KBM-7 (cell line): ENCODE measurements at places on chromosomes 4 and X.

DNA sequence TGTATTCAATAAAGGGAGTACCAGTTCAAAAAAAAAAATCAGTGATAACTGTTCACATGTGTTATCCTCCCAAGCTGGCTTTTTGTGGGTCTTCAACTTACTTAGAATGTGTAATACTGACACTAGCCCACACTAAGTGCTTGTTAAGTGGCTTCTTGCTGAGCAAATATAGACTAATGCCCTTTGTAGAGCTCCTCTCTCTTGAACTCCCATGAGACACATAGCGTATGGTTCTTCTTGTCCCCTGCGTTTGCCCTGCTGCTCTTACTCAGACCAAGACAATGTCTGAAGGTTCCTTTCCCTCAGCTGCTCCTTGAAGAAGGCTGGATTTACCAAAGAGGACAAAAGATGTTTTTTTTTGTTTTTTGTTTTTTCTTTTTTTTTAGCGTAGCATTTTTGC lies 110.9 kb downstream of the FRAS1 start:
- DNase-seq = no peak

- DNase-seq = no peak
Observed at GRCh38 chrX:57074458-57074857, 46.9 kb downstream of the SPIN2B start.

- peak; percentile 7 for DNase-seq
Observed at GRCh38 chrX:151852294-151852693, 60.4 kb upstream of the MAGEA4 start.

DNA sequence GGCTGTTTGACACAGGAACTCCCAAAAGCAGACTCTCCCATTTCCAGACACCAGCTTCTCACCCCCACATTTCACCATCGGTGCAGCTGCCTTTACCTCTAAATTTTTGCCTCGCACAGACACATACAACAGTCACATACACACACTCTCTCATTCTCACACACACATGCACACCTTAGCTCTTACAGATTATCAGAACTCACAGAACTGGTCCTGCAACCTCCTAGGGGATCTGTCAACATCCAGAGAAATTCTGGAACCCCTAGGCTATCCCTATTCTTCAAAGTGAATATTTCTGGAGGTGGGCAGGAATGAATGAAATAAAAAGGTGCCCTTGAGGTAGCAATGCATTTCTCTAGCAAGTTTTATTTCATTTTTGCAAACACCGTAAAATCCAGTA lies 4.1 kb downstream of the HS6ST2 start:
- no peak for DNase-seq

- DNase-seq = no peak
Observed at GRCh38 chrX:7218321-7219152, 70.6 kb upstream of the PUDP start.

DNA sequence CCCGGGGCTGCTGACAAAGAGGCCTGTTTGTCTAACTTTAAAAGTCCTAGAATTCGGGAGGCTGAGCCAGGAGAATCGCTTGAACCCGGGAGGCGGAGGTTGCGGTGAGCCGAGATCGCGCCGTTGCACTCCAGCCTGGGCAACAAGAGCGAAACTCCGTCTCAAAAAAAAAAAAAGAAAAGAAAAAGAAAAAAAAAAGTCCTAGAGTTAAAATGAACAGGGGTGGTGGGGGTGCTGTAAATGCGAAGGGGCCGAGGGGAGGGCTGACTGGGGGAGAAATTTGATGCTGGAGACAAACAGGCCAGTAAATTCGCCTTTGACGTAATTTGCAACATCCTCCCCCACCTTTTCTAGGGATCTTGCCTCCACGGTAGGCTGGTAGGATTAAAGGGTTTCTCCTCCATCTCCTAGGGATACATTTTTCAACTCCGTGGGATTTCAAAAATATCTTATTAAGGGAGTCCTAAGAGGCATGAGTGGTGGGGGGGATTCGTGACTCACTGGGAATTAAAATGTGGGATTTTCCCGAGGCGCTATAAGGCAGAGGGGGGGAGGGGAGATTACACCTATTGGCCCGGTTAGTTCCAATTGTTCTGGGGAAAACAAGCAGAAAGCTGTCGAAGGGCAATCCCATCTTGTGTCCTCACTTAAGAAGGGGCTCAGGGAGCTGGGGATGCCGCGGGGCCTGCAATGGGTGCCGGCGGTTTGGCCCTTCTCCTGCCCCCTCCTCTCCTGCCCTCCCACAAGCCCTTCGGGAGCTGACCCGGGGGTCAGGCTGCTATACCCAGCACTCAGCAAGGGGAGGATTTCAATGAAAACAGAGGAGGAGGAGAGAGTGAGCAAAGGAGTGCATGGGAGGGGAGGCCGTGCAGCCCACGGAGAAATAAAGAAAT lies 3.0 kb upstream of the BCOR start:
- no peak for DNase-seq

DNA sequence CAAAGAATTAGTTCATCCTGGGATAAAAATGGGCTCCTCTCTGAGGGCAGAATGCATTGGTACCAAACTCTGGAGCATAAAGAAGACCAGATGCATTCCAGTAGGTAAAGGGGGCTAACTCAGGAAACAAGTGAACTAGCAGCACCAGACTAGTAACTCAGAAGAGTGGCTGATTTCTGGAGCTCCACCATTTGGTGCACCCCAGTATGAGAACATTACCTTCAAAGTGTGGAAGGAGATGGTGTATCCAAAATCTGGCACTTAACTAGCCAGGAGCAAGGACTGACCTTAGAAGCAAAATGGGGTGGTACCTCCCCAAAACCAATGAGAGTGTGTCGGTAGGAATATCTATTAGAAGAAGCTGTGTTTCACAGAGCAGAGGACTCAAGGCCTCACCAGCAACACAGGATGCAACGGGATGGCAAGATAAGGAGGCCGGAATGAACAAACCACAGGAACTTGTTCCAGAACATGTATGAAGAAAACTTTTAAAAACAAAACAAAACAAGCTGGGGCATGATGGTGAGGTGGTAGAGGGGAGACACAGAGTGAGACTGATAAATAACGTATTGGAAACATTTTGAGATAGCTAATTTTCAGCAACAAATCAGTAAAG lies 142.3 kb downstream of the INPP4B start:
- DNase-seq = peak; percentile 85

GRCh38 chr4:40626183-40626990 lies 3.3 kb downstream of the RBM47 start:
- no peak for DNase-seq

DNA sequence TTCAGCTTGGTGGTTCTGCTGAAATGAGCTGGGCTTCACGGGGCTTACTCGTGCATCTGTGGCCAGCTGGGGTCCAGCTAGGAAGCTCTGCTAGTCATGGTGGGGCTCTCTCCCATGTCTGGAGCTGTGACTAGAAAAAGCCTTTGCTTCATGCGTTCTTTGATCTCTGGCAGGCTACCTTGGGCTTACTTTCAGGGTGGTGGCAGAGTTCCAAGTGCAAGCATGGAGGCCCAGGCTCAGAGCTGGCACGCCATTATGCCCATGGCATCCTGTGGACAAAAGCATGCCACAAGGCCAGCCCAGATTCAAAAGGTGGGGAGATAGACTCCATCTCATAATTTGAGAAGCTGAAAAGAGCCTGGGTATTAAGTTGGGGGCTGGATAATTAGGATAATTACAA lies 55.4 kb upstream of the GBA3 start:
- no peak for DNase-seq

GRCh38 chr4:83660578-83660977 lies 124.7 kb downstream of the GPAT3 start:
- no peak for DNase-seq

DNA sequence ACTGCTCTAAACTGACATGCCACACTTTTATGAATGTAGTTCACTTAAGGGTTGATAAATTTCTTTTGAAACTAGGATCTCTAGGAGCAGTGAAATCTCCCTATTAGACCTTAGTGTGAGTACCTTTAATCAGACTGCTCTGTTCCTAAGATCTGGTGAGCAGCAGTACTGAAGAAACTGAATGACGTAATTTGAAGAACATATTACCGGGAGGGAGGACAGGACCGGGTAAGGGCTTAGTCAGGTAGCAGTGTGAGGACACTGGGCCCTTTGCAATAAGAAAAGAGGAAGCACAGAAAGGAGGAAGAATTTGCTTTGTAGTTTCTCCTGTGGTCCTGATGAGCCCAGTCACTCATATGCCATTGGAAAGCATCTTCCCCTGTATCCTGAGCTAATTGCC lies 255.2 kb downstream of the THOC2 start:
- DNase-seq = no peak

- DNase-seq = no peak
Observed at GRCh38 chr4:185874516-185875230, 62.7 kb upstream of the SORBS2 start.

DNA sequence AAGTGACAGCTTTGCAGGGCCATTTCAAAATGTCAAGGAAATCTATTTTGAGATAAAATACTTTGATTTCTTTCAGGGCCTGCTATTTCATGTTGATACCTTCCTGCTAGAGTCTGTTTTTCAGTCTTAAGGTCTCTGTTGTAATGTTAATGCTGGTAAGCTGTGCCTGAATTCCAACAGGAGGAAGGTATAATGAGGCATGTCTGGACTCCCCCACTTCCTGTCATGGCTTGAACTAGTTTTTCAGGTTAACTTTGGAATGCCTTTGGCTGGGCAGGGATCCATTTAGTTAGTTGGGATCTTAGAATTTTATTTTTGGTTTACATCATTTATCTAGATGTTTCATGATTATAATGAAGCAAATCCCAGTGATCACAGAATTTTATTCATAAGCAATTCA lies 279.0 kb downstream of the CFAP47 start:
- no peak for DNase-seq

GRCh38 chrX:65194547-65194946 lies 218.3 kb upstream of the ZC4H2 start:
- no peak for DNase-seq

DNA sequence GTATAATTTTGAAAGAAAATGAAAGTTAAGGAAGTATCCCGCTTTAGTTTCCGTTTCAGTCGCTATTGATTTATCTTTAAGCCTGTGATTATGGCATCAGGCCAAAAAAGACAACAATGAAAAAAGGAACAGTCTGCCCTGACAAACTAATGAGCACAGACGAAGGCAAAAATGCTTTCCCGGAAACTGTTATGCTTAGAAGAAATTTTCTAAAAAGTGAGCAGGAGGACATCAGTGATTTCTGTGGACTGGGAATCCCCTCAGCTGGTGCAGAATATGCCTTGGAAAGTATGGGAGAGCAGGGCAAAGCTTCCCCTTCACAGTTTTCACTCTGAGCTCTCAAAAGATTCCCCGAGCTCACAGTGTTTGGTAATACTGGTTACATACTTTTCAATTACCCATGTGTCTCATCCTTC lies 5.1 kb upstream of the CXCL10 start:
- DNase-seq = peak; percentile 62

- DNase-seq = no peak
Observed at GRCh38 chrX:26822448-26822847, 606.5 kb downstream of the MAGEB5 start.

DNA sequence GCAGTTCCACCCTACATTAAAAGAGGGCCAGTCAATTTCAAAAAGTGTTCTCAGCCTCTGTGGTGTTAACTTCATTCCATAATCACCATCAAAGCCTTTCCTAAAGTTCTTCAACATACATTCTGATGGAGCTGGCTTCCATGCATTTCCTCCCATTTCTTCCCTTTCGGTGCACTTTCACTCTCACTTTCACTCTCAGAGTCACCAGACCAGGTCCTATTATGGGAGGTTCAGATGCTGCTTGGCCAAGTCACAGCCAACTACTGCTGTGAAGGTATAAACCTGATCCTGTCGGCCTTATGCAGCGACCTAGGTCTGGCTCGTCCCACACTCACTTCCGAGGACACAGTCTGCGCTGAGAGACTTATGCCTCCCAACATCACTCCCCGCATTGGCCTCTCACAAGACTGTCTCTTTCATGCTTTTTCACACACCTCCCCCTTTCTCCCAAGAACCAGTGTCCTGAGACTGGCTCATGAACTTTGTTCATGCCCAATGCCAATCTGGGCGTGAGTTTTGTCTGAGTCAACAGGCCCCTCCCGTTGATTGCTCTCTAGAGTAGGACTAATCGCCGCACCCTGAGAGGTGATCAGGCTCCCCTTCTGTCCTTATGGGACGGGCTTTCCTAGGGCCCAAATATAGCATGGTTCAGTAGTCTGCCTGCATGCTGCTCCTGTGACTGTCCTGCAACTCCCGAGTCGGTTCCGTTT lies 60.8 kb upstream of the XAGE1B start:
- DNase-seq = no peak

GRCh38 chr4:123443401-123444289 lies 47.0 kb downstream of the SPRY1 start:
- DNase-seq = peak; percentile 64

DNA sequence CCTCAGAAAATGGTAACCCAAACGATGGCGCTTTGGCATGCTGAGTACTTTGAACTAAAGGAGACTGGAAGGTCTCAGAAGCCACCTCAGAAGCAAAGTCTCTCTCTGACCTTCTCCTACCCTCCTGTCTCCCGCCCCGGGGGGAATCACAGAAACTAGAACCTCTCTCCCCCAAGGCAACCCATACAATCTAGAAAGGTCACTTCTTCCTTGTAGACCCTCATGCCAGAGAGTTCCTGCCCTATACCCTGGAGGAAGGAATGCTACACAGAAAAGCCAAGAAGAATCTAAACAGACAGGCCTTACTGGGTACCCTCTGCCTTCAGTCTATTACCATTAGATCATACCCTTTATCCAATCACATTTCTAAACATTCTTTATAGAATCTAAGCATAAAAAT lies 8.5 kb downstream of the PLAC1 start:
- no peak for DNase-seq
